ENCODE measurements at places on chromosomes 2 and 18. TPM values are rescaled to one million over a fixed set of nuclear protein-coding genes. Genes with fewer than 3 reads are reported as not detected.

The PARD3B gene
- 5.9 TPM for total RNA-seq

DNA sequence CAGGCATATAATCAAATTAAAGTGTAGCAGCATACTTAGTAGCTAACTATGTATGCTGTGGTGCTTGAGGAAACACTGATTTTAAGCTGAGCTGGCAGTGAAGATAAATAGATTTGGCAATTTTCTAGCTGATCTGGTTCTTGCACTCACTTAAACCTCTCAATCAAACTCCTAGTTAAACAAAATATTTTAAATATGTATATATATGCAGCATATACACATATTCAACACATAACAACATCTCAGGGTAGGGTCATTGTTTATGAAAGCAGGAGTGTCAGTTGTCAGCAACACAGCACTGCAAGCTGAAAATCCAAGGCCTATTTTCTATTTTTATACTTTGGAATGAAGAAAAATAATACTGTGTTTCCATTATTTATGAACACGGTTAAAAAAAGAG is 10.4 kb upstream of the FSHR start:
- peaks cover 8% of the 10 kb centered on the region for H3K36me3 ChIP-seq
- H3K4me3 ChIP-seq: no peak overlapping the region
- H3K27ac ChIP-seq: no peak overlapping the region

DNA sequence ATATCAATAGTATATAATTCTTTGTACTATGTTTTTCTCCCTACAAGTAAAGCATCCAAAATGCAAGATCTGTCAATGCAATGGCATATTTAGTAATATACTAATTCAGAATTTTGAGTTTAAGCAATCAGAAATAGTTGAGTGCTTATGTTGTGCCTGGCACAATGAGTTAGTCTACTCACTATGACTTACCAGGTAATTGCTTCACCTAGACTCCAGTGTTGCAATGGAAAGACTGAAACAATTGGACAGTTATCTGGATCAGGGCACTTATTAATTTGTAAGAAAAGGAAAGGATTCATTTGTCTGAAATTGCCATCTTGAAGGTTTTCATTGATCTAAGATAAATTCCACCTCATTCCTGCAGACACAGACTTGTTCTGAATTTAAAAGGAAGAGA is 97.6 kb upstream of the TCF4 start:
- H3K4me3 ChIP-seq: no peak overlapping the region
- H3K27me3 ChIP-seq: no peaks in the 10 kb centered on the region
- H3K36me3 ChIP-seq: no peaks in the 10 kb centered on the region

DNA sequence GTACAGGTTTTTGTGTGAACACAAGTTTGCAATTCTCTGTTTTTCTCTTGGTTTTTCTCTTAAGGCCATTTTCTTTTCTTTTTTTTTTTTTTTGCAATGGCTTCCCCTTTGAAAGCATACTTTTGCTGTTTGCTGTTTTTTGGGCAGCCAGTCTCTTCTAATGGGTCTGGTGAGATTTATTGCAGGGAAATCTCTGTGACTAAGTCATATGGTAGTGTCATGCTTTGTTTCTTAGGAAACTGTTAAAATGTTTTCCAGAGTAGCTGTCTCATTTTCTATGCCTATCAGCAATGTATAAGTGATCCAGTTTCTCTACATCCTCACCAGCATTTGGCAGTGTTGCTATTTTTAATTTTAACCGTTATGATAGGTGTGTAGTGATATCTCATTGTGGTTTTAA is 27.9 kb upstream of the CDCA7 start:
- H3K36me3 ChIP-seq: peaks cover 44% of the 10 kb centered on the region
- H3K4me1 ChIP-seq: no peaks in the 10 kb centered on the region
- H3K4me3 ChIP-seq: no peak overlapping the region
- no peaks in the 10 kb centered on the region for H3K27me3 ChIP-seq
- H3K27ac ChIP-seq: no peak overlapping the region
- no peak for DNase-seq

DNA sequence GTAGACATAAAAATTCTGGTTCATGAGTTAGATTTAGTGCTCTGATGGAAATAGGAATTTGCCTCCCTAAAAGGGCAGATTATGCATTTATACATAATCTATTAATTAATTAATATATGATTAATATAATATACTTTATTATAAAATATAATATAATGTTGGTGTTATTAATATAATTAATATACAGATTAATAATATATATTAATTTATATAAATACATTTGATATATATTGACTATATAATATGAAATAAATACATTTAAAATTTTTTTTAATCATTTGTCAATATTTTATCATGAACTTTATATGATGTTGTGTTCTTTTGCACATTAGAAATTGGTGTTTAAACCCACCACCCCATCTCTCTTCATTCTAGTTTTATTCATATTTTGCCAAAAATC is 652.1 kb upstream of the ZNF804A start:
- no peaks in the 10 kb centered on the region for H3K4me1 ChIP-seq
- H3K36me3 ChIP-seq: no peaks in the 10 kb centered on the region
- no peak overlapping the region for H3K4me3 ChIP-seq
- H3K27ac ChIP-seq: no peak overlapping the region

DNA sequence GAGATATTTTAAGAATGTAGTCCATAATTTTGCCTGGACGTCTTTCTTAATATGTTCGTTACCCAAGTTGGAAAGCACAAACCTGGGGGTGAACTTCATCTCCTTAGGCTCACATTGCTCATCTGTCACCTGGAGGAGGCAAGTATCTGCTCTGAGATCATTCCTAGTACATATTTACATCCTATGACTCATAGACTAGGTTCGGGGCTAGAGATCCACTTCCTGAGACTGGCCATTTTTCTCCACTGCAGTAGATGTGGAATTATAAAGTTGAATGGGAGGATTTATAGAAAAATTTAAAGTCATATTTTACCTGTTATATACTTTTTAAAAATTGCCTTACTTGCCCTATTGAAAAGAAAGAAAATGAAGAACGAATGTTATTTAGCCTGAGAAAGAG is 77.5 kb upstream of the PROKR1 start:
- H3K4me3 ChIP-seq: no peak overlapping the region
- no peak overlapping the region for H3K27ac ChIP-seq
- H3K27me3 ChIP-seq: no peaks in the 10 kb centered on the region
- no peaks in the 10 kb centered on the region for H3K36me3 ChIP-seq
- no peaks in the 10 kb centered on the region for H3K4me1 ChIP-seq
- no peak for DNase-seq
